ENCODE measurements at places on chromosomes 7 and 10.

DNA sequence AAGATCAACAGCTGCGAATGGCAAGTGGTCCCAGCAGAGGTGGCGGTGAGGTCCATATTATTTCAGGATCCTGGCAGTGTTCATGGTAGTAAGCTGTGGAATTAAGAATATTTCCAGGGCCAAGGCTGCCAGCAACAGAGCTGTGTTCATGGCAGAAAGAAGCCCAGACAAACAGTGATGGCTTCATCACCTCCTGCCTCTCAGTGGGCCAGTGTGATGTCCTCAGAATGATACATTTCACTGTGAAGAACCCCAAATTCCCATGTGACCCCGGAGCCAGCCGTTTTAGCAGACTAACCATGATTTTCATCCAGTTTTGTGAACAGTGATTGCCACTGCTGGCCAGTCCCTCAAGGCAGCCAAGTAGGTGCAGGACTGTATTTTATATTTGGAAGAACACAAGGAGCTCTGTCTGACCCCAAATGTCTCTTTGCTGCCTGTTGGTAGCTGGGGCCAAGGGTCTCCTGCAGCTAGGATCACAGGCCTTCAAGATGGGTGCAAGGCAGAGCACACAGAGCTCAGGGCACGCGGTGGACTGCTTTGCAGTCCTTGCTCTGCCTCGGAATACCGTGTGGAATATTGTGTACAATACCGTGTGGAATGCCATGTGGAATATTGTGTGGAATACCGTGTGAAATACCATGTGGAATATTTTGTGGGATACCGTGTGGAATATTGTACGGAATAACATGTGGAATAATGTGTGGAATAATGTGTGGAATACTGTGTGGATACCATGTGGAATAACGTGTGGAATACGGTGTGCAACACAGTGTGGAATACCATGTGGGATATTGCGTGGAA, 132.3 kb upstream of the CHST15 start:
- no peak for DNase-seq

- DNase-seq = no peak
These were observed 218.2 kb downstream of the ZNF248 start for GRCh38 chr10:37639200-37639599.

- DNase-seq = no peak
These were observed 70.8 kb downstream of the CFTR start for GRCh38 chr7:117550625-117551024.

- no peak for DNase-seq
These were observed 4.2 kb downstream of the CYP26A1 start for GRCh38 chr10:93077860-93078337.

DNA sequence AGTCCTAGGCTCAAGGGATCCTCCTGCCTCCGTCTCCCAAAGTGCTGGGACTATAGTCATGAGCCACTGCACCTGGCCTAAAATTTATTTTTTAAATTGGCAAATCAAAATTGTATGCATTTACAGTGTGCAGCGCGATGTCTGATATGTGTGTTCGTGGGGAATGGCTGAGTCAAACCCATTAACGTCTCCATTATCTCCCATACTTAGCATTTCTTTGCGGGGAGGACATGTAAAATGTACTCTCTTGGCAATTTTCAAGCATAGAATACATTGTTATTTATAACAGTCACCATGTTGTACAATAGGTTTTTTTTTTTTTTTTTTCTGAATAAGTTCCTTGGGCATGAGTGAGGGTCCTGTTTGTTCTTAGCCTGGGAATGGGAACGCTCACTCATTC, 3.8 kb downstream of the TMEM184A start:
- DNase-seq = no peak

- no peak for DNase-seq
These were observed 25.5 kb upstream of the TRIM24 start for GRCh38 chr7:138434597-138435019.

DNA sequence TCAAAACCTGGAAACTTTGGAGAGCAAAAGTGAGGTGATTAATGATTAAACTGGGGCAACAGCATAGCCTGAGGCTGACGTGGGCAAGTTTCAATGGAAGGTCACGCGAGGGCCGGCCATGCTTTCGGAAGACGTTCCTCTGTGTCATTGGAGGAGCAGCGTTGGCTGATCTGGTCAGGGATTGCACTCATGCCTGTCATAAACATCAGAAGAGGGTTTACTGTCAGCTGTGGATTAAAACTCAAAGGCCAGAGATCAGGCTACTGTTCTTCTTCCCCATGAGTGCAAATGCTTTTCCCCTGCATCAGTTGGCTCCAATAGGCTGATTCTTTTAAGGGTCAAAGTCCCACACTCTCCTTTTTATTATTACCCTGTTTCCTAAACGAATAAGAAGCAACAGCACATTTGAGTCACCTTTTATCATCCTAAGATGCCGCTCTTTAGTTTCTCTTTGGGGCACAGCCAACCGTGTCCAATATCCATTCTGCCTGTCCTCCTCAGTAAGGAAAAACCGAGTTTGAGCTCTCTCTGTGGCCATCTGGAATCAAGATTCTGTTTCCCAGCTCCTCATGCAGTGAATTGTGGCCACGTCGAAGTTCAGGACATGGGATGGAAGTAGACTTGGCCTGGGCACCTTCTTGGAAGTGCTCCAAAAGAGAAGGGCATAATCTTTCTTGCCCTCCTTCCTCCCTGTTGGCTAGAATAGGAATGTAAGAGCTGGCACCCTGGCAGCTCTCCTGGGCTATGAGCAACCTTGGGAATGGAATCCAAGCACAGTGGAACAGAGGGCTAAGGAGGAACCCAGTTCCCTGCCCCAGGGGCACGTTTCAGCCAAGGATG, 62.5 kb upstream of the INSIG1 start:
- no peak for DNase-seq

DNA sequence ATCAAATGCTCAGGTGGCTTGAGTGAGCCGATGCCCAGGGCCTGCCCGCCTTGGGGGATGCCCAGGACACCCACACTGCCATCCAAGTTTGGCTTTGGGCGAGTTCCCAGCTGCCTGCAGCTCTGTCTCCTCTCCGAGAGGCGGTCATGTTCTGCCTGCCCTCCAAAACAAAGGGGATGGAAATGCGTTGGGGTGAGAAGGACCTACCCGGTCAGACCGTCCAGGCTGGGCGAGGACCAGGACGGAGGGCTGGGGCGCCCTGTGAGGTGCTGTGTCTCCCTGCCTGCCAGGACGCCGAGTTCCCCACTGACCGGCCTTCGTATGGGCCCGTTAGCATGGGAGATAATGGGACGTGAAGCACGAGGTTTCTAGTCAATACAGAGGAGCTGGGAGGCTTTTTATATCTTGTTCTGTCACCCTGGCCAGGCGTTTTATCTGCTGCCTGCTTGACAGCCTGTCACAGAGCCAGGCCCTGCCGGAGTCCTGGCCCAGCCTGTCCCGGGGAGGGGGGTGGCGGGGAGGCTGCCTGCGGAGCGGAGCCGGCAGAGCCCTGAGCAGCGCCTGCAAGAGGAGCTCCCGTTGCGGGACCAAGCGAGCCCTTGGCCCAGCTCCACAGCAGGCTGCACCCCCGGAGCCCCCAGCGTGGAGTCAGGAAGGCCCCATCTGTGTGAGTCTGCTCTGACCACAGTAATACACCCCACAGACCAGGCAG, 22.0 kb upstream of the ELFN1 start:
- DNase-seq = no peak

- no peak for DNase-seq
These were observed 185.1 kb upstream of the AGK start for GRCh38 chr7:141366091-141366621.

GRCh38 chr10:12835709-12836108, 165.8 kb downstream of the CCDC3 start:
- DNase-seq = no peak

DNA sequence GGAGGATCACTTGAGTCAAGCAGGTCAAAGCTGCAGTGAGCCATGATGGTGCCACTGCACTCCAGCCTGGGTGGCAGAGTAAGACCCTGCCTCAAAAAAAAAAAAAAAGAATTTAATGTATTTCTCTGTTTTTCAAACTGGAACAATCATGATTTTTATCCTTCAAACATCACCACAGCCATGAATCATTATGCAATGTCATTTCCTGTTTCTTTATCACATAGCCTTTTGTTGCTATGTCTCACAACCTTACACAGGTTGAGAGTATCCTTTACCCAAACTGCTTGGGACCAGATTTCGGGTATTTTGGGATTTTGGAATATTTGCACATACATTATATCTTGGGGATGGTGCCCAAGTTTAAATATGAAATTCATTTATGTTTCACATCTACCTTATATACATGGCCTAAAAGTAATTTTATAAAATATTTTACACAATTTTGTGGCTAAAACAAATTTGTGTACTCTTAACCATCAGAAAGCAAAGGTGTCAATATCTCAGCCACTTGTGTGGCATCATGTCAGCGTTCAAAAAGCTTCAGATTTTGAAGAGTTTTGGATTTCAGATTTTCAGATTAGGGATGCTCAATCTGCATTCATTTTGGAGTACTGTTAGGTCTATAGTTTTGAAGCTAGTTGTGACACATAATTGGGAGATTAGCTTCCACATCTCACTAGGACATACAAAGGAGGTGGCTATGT, 8.2 kb downstream of the NT5C3A start:
- DNase-seq = peak; percentile 18

GRCh38 chr10:93554760-93555432, 11.6 kb upstream of the FFAR4 start:
- peak; percentile 88 for DNase-seq

DNA sequence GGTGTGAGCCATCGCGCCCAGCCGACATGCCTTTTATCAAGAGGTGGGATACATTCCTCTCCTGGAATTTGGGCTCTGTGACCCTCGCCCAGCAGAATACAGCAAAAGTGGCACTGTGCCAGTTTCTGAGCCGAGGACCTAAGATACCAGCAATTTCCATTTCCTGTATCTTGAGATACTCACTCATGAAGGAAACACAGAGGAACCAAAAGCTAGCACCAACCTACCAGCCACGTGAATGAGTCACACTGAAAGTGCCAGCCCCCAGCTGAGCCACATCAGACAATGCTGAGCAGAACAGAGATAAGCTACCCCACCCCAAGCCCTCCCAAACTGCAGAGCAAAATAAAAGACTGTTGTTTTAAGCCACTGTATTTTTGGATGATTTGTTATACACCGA, 56.3 kb downstream of the CACUL1 start:
- no peak for DNase-seq

DNA sequence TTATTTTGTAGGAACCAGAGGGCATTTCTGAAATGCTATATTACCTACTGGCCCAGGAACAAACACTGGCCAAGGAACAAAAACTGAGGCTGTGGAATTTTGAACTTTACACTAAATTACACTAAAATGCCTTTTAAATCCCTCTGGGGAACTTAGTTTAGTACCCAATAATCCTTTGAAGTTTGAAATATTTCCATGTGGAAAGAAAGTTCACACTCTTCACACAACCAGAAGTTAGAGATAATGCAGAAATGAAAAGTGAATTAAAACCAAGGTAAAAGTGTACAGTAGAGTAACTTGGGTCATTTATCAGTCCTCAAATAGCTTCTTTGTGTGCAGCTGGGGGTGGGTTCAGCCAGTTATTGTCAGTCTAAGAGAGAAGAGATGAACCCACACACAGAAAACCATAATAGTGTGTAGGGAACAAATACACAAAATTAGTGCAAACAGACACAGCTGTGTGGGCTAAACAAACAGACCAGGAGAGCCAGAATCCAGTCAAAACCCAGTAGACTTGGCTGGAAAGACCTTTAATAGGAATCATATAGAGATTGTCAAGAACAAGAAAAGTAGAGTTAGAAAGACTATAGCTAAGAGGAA, 46.5 kb upstream of the DGKI start:
- no peak for DNase-seq

DNA sequence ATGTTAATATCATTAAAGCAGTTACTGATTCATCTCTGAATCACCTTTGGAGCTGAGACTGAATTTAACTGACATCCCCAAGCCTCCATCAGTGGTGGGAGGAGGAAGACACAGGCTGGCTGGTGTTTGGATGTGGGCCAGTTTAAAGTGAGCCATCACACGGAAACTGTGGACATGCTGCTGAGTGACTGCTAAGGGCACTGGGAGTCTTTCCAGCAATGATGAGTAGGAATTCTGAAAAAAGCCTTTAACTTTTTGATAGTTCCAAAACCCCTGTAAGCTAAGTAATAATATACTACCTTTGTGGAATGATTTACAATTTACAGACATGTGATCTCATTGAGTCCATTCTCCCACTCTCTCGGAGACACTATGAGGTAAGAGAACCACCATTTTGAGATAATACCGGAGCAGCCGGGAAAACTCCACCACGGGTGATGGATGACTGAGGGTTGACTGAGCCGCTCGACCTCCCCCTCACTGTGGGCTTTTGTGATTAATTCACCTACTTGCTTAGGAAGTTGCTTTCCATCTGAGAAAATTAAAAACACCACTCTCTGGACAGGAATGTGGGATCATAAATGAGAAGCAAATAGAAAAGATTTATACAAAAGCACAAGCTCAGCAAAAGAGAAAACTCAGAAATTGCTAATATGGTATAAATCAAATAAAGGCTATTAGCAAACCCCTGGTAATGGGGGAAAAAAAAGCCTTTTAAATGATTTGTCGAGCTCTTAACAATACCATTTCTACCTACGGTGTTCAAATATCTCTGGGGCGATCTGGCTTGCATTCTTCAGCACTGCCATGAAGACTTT, 194.8 kb downstream of the FANK1 start:
- peak; percentile 47 for DNase-seq

DNA sequence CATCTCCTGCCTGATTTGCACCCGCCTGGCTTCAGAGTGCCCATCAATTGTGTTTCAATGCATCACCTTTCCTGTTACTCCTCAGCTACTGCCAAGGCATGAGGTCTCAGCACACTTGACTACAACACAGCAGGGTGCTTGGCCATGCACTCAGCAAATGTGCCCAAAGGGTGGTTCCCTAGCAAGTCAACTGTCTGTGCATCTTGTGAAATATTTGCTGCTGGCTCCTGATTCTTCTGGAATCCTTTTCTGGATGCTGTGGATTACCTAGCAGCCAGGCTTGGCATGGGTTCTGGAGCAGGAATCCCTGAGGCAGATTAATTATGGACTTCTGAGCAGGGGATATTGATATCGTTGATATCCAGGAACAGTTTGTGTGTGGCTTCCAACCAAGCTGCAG, 662.6 kb upstream of the MGMT start:
- no peak for DNase-seq

DNA sequence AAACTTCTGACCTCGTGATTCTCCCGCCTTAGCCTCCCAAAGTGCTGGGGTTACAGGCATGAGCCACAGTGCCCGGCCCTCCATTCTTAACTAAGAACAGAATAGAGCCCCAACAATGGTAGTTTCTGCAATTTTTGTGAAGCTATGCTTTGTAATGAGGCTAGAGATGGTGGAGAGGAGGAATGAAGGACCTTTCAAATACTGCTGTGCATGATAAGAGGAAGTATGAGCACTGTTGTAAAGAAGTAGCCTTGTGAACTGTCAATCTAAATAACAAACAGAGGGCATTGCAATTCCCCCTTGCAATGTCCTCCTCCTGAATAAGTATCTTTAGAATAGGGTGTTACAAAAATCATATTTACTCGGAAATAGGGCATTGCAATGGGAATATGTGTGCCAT, 70.2 kb downstream of the EVX1 start:
- DNase-seq = no peak

- DNase-seq = no peak
These were observed 10.9 kb downstream of the OR9A2 start for GRCh38 chr7:143015926-143016490.

- no peak for DNase-seq
These were observed 316.2 kb upstream of the SHH start for GRCh38 chr7:156128496-156128895.

GRCh38 chr7:137441451-137441850, 97.9 kb upstream of the PTN start:
- DNase-seq = no peak

GRCh38 chr10:122565766-122566206, 5.2 kb downstream of the DMBT1 start:
- DNase-seq = peak; percentile 13

- DNase-seq = no peak
These were observed 41.6 kb upstream of the SDHAF3 start for GRCh38 chr7:97075928-97076327.
